SK-MEL-5 (cell line): ENCODE measurements at places on chromosomes 6 and 20.

- DNase-seq = no peak
Measured at GRCh38 chr6:150027806-150028565, 2.7 kb upstream of the RAET1L start.

DNA sequence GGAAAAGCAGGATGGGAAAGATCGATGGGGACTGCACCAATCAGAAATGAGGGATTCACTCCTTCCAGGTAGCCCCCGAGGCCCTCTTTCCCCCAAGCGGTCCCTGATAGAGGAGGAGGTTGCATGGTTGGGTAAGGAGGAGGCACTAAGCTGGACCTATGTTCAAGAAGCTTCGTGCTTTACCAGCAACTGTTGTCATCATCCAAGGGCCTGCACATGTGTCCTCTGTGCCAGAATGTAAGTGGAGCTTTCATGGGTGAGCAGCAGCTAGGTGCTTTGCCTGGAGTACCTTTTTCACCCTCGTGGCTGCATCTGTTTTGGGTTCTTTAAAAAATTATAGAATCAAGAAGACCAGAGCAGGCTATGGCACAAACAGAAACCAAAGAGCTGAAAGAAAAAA, 54.0 kb downstream of the GMPR start:
- no peak for DNase-seq

DNA sequence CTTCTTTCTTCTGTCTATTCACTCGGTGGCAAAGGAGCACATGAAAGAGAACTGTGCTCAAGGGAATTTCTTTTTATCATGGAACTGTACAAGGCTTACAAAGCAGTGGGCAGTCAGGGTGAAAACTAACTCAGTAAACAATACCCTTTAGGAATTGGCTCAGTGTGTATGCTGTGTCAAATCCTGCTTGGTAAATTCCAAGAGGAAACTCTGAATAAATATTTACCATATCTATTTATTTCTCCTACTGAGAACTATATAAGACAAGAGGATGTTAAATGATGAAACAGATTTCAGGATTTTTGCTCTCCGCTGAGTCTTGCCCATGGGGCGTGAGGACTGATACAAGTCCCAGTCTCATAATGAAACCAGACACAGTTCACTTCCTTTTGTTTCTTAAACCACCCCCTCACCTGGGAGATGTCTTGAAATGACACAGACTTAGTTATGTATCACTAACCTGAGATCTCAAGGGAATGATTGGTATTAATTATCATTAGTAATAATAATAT, 188.8 kb downstream of the BACH2 start:
- no peak for DNase-seq

DNA sequence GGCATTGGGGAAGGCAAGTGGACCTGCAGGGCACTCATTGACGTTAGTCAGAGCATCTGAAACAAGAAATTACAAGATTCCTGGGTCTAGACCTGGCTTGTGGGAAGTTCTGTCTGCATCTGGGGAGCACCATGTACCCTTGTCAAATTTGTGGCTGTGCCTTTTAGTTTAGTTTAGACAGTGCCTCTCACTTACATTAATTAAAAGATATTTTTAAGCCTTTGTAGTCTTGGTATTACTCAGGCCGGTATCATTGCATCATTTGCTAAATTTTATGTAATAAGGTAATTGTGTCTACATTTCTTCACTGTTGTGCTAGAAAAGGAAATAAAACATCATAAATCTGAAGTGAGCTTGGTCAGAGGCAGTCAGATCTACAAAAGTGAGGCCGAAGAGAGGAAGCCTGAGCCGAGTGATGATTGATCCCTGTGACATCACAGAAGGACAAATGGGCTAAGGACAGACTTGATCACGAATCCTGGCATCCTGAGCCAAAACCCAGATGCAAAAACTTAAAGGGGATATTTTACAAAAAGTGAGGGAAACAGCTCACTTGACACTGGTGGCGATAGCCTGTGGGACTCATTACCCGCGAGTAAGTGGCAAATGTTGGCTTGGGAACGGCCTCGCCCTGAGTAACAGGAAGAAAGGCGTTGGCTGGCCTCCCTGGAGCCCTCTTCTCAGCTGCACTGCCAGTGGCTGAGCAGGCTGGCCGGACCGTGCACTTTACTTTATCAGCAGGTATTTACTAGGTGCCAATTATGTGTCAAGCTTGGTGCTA, 106.5 kb downstream of the TCP11 start:
- no peak for DNase-seq

DNA sequence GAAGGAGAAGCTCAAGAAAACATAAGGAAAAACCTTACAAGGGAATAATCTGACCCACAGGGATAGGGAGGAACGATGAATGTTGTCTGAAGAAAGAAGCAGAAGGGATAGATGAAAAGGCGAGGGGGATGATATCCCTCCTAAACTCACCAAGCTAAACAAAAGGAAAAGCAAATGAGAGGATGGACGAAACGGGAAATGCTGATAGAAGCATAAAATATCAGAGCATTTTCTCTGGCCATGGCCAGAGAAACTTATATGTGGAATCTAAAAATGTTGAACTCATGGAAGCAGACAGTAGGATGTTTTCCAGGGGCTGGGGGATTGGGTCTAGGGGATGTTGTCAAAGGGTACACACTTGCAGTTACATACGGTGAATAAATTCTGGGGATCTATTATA, 148.4 kb upstream of the FOXQ1 start:
- DNase-seq = peak; percentile 24

DNA sequence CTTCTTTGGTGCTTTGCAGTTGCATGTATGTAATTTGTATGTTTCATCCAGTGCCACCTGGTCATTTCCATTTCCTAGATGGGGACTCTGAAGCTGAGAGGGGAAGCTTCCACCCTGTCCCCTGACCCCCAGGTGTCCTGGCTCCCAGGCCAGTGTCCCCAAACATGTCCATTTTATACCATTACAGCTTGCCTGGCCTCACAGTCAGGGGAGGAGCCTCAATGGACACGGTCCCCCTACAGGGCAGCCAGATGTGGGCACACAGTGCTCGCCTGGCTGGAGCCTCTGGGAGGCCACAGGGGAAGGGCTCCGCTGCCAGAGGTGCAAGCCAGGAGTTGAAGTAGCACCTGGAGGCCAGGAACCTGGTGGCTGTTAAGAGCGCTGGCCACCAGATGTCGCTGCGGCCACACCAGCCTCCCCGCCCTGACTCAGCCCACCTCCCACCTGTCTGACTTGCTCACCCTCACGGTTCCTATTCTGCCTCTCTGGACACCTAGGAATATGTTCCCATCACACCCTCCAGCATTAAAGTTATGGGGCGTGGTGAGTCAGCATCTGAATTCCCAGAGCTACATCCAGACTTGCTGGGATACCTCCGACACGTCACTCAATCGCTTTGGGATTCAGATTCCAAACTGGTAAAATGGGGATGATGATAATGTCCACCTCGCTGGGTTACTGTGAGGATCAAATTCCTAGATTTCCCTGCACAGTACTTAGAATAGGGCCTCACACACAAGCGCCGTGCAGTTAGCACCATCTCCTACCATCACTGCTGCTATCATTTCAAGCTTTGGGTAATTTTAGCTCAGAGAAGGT, 107.4 kb downstream of the SULF2 start:
- peak; percentile 57 for DNase-seq

- DNase-seq = no peak
Measured at GRCh38 chr6:162704001-162704400, 23.6 kb downstream of the PRKN start.

- DNase-seq = no peak
Measured at GRCh38 chr6:39558079-39558478, 167.1 kb downstream of the KIF6 start.

- DNase-seq = no peak
Measured at GRCh38 chr6:144939921-144940320, 654.8 kb downstream of the UTRN start.

DNA sequence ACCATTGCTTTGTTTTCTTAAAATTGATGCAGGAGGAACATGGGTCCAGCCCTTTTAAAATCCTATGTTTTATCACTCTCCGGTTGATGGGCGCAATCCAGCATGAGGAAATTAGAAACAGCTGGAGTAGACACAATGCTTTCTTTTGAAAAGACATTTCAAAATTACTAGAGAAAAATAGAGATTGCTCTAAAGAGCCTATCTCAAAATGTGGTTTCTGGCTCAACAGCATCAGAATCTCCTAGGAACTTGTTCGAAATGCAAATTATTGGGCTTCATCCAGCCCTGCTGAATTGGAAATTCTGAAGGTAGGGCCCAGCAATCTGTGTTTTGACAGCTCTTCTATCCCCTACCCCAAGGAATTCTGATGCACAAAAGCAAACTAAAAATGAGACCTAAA, 190.8 kb upstream of the BMP2 start:
- no peak for DNase-seq

DNA sequence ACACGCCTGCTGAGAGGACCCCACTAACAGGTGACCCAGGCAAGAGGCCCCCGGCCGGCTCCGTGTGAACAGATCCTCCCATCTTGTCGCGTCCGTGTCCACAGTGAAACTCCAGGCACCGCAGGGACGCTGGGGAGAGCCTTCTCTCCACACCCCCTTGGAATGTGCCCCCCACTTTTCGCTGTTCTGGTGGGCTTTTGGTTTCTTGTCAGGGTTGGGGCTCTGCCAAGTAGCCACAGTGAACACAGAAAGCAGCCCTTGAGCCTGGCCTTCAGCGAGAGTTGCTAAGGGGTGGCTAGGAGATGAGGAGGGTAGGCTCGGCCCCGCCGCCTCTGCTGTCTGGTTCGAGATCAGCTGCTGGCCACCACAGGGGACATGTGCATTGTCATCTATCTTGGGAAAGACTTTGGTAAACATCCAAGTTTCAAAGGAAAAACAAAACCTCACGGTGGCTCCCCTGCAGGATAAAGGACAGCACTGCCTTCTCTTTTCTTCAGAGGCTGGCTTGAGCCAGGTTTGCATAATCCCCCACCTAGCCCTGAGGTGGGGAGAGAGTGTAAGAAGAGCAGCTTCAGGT, 22.7 kb downstream of the SYNDIG1 start:
- DNase-seq = no peak

GRCh38 chr6:47698342-47698787, at the start of gene ADGRF4:
ADGRF4 (plus strand) TSS chr6:47698580; CDS start chr6:47707246, 8,666 bp downstream.
- peak; percentile 2 for DNase-seq

GRCh38 chr6:20755631-20756030, 221.4 kb downstream of the CDKAL1 start:
- DNase-seq = no peak

- no peak for DNase-seq
Measured at GRCh38 chr20:64246616-64247306, 8.8 kb upstream of the PCMTD2 start.

DNA sequence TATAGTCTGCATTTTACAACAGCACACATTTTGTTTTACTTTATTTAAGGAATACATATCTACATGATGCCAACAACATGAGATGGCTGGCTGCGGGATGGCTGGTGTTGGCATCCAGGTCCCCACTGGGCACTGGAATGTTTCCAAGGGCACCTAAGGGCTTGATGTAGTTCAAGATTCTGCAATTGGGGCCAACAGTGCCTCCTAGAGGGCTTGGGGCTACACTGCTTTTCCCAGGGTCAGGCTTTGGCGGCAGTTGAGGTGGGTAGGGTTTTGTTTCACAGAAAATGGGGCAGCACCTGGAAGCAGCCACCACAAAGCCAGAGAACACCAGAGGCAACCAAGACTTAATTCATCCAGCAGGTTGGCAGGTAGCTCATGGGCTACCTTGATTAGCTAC, 202.2 kb upstream of the PRND start:
- peak; percentile 70 for DNase-seq

DNA sequence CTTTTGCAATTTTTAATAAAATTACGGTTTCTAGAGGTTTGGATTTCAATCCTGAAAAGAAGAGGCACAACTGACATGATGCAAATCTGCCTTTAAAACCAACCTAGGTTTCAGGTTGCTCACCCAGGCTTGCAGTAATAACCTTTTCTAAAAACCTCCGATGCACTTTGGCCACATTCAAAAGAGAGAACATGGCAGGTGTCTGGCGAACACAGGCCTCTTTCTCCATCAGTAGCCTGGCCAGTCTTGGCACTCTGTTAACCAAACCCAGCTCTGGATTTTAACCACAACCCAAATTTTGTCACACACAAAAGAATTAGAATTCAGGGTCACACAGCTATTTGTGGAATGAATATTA, 55.8 kb upstream of the MAFB start:
- DNase-seq = no peak

GRCh38 chr6:163667372-163668060, 253.0 kb downstream of the QKI start:
- peak; percentile 4 for DNase-seq

- DNase-seq = no peak
Measured at GRCh38 chr6:169766232-169766631, 14.8 kb downstream of the ERMARD start.

- DNase-seq = no peak
Measured at GRCh38 chr6:77816766-77817270, 164.0 kb downstream of the MEI4 start.

- no peak for DNase-seq
Measured at GRCh38 chr6:14401246-14401645, 283.7 kb downstream of the CD83 start.

GRCh38 chr6:116616737-116617053, 416 bp downstream of the RSPH4A start:
- no peak for DNase-seq

DNA sequence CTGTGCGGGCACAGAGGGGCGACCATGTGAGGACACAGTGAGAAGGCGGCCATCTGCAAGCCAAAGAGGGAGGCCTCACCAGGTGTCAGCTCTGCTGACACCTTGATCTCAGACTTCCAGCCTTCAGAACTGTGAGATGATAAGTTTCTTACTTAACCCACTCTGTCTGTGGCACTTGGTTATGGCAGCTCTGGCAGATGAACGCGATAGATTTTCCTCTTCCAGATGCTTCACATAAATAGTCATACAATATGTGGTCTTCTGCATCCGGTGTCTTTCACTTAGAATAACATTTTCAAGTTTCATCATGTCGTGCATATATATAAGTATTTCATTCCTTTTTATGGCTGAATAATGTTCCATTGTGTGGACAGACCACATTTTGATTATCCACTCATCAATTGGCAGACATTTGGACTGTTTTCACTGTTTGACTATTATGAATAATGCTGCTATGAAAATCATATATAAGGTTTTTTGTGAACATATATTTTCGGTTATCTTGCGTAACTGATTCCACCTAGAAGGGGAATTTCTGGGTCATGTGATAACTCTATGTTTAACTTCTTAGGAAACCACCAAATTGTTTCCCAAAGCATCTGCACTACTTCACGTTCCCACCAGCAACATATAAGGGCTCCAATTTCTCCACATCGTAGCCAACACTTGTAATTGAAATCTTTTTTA, 30.2 kb downstream of the PRR18 start:
- no peak for DNase-seq

DNA sequence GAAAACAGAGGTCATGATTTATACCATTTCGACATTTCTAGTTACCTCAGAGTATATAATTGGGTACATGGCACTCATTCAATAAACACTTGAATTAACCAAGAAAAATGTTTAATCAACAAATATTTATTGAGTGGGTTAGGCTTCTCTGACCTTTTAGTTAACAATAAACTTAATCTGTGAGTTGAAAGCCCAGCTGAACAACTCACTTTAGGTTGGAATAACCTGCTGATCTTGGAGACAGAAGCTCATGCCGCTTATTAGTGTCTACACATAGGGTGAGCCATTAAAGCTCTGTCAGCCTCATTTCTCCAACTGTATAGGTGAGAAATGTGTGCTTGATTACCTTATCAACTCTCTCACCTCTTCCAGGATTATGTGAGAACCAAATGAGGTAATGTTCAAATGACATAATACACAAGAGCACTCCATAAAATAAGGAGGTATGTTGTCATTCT, 98.2 kb upstream of the DTNBP1 start:
- DNase-seq = no peak

- DNase-seq = no peak
Measured at GRCh38 chr6:106966671-106967640, 7.6 kb downstream of the CD24 start.

GRCh38 chr20:58576603-58576970, 61.4 kb upstream of the APCDD1L start:
- DNase-seq = no peak

GRCh38 chr6:42960243-42961019, at the start of gene GNMT:
GNMT (plus strand) TSS chr6:42960754; CDS start chr6:42960768, 14 bp downstream.
- DNase-seq = no peak
